ENCODE measurements at places on chromosomes 1 and 21.

- peak; percentile 31 for DNase-seq
Observed at GRCh38 chr21:39518055-39518846, 66.5 kb downstream of the SH3BGR start.

GRCh38 chr1:160550572-160551034, 27.5 kb upstream of the SLAMF6 start:
- DNase-seq, result no peak

DNA sequence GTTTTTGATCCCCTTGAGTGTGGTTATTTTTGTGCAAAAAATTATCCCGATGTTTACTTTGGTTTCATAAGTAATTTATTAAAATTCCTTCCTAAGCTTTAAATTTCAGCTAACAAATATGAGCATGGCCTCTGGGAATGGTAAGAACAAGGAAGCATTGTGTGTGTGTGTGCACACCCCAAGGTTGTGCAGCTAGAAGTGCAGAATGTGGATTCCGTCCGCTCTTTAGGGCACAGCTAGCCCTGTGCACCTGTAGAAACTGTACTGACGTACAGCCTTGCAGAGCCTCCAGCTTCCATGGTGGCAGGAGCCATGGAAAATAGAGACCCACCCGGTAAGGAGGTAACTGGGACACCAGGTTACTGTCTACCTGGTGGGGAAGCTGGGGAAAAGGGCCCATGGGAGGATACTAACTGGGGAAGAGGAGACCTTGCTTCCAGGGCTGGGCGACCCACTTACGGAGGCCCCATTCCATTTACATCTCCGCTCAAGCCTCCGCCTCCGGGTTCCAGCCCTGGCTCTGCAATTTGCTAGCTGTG, 54.7 kb downstream of the B3GALT5 start:
- no peak for DNase-seq

- no peak for DNase-seq
Observed at GRCh38 chr1:40745176-40745575, 38.4 kb upstream of the KCNQ4 start.

DNA sequence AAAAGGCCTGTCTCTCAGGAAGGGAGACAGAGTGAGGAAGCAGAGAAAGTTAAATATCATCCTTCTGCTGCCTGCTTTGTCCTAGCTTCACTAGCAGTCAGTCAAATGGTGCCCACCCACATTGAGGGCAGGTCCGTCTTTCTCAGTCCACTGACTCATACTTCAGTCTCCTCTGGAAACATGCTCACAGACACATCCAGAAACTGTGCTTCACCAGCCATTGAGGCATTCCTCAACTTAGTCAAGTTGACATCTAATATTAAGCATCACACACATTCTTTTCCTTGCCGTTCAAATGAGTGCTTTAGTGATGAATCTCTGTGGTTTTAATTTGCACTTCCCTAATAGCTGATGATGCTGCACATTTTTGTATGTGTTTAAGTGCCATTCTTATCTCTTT, 777.8 kb upstream of the PRMT6 start:
- DNase-seq, result peak; percentile 4

GRCh38 chr21:29416268-29416667, 117.5 kb downstream of the BACH1 start:
- DNase-seq, result no peak

DNA sequence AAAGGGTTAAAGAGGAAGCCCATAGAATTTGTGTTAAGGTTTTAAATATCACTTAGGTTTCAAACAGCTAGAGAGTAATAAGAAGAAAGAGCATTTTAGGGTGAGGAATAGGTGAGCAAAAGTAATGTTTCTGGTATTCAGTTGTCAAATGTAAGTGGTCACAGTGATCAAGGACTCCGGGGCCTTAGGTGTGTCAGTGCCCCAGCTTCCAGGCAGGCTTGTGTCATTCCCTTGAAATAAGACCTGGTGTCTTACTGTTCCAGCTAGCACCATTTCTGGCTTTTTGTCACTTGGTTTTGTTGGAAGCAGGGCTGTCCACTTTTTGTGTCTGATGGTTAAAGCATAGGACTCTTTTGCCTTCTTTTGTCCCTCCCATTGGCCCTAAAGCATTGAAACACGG, 69.6 kb downstream of the DYRK1A start:
- no peak for DNase-seq

GRCh38 chr1:25549273-25550154, 6.1 kb downstream of the LDLRAP1 start:
- peak; percentile 81 for DNase-seq

- DNase-seq, result peak; percentile 86
Observed at GRCh38 chr1:36253161-36253862, 29.1 kb downstream of the THRAP3 start.

- no peak for DNase-seq
Observed at GRCh38 chr21:45461369-45461750, 56.4 kb downstream of the COL18A1 start.

- no peak for DNase-seq
Observed at GRCh38 chr1:231720652-231721325, 94.2 kb downstream of the DISC1 start.

DNA sequence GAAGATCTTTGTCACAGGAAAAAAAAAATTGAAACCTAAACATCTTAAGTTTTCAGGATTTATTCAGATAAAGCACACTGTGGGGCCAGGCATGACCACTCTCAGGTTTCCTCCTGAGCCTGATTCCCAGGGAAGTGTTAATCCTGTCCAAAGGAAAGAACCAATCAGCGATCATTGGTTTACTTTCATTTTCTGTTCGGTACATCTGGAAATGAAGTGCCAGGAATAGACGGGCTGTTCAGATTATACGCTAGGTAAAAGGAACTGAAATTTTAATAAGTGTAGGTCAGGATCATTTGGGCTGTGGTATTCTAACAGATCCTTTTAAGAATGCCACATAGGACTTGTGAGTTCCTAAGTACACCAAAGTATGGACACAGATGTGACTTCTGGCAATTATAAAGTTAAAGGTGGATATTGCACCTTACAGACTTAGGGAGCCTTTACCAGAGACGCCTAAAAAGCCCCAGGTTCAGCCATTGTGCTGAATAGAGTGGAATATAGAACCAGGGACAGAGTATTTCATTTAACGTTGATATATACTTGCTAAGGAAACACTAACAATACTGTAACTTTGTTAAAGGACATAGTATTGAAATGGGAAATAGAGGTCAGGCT, 9.3 kb upstream of the CACYBP start:
- peak; percentile 39 for DNase-seq

- DNase-seq, result no peak
Observed at GRCh38 chr1:116232989-116233514, 121.9 kb downstream of the MAB21L3 start.

DNA sequence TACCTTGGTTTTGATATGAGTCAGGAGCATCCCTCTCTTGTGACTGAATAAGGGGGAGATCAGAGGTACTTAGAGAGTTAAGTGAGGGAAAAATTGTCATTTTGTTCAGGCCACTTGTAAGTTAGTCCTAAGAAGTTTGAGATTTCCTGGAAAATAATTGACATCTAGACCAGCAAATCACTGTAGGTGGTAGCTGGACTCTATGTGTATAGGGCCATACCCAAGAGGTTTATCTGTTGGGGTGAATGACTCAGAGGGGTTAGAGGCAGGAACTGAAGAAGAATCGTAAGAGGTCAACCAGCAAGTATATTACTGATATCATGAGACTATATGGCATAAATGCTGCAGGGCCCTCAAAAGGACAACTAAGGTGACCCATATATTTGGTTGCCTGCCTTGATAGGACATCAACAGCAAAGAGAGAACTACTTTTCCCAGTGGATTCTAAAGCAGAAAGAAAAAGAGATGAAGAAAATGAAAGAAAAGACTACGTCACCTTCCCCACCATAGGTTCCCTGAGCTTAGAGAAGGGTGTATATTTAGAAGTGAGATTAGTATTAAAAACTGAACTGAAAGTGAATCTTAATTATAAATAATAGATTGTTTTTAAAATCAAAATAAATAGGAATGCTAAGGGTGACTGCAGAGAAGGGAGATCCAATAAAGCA, 8.0 kb upstream of the RNPC3 start:
- peak; percentile 25 for DNase-seq

DNA sequence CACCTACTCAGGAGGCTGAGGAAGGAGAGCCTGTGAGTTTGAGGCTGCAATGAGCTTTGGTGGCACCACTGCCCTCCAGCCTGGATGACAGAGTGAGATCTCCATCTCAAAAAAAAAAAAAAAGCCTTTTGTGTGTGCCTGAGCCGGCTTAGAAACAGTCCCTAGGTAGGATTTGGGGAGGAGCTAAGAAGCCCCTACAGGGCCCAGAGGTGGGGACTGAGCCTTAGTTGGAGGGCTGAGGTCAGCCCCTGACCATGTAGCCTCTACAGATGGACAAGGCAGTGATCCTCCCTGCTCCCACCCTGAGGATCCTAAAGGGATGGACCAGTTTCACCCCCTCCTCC, 2.5 kb downstream of the ADAMTSL4 start:
- no peak for DNase-seq

GRCh38 chr1:7781923-7782495, 2.1 kb upstream of the PER3 start:
- DNase-seq, result no peak

DNA sequence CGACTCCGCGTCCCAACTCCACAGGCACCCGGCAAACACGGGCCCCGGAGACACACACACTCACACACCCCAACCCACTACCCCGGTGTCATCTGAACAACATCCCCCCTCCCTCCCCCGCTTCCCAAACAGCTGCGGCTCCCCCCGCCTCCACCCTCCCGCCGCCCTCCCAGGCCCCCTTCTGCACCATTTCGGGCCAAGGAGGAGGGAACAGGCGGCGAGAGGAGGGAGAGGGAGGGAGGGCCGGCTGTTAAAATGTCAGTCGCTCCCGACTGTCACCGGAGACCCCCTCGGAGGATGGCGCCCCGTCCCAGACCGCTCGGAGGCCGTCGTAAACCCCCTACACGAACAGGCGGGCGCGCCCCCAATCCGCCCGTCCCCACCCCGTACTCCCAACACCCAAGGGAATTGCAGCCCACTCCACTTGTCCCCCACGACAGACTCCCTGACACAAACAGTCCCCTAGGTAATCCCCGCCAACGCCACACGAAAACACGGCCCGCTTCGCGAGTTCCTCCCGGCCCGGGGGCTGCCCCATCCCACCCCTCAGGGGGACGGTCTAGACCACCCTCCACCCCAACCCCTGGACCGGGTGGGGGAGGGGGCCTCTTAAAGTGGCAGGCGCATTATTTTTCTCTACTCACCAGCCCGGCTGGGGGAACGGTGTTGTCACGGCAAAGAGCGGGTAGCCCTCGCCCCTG, 583 bp downstream of the MEF2D start:
- no peak for DNase-seq

DNA sequence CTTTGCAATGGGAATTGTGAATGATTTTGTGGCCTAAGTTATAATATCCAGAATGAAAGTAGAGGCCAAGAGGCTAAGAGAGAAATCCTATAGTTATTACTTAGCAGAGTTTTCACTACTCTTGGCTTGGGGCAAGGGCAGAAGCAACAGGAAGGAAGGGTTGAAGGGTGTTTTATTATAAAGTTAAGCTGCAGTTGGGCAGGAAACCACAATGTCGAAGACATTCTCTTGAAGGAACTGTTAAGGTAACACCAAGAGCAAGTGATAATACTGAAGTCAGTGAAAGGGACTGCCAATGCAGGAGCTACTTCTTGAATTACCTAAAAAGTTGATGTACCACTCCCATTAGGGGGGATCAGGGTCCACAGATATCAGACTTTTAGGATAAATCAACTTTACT, 8.3 kb downstream of the XCL2 start:
- DNase-seq, result no peak

- no peak for DNase-seq
Observed at GRCh38 chr1:31105646-31106045, 40.1 kb upstream of the PUM1 start.

- DNase-seq, result no peak
Observed at GRCh38 chr1:201021630-201022492, 1.7 kb downstream of the KIF21B start.

DNA sequence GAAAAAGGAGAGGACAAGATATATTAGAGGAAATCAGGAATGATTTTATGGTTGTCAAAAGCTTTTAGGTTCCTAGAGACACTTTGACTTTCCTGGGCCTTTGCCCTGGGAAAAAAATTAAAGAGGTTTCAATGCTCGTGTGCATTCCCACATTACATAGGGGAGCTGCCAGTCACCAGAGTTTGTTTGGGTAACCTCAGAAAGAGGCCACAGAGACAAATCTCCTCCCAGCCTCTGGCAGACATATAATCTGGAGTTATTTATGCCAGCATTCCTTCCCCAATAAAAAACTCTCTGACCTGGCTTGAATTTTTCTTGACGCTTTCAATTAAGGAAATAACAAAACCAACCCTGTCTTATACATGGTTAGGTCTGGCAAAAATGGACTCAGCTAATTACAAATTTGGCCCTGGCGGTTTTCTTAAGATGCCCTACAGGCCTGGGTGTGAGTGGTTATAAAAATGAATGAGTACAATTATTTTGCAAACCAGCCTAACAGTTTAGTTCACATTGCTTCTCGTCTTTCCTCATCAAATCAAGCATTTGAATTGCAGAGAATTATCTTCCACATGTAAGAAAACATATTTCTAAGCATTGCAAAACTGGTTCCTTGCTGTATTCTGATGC, 63.7 kb downstream of the WLS start:
- peak; percentile 50 for DNase-seq

Data from iris pigment epithelial cell (primary cell).